Pulmonary artery endothelial cell (primary cell): ENCODE measurements at places on chromosomes 11 and 22.

DNA sequence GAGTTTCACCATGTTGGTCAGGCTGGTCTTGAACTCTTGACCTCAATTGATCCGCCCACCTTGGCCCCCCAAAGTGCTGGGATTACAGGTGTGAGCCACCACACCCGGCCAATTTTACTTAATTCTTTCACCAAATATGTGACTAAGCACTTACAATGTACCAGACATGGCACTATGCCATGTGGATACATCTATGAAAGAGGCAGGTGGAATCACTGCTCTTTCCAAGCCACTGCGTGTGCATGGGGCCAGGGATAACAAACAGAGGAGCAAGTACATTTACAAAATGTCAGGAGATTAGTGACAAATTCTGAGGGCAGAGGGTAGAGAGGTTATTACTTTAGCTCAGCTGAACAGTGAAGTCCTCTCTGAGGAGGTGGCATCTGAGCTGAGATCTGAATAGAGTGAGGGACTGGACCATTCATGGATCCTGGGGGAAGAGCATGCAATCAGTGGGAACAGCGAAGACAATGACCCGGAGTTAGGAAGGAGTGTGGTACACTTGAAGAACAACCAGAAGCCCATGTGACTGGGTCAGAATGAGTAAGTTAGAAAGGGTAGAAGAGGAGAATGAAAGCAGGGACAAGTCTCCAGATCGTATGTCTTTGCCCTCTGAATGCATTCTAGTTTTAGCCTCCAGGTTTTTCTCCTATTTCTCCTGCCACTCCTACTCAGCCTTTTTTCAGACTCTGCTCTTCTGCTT is 38.3 kb upstream of the GRAMD1B start:
- no peak for DNase-seq

DNA sequence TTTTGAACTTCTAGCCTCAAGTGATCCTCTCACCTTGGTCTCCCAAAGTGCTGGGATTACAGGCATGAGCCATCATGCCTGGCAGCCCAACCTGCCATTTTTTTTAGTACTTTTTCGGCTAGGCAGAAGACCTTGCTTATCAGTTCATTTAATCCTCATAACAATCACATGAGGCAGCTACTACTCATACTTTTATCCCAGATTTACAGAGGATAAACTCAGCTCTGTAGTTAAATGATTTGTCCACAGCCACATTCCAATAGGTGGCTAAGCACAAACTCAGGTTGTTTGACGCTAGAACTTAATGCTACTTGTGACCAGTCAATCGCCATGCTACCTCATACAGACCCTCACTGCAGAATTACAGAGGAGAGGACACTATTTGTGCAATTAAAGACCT is 28.1 kb downstream of the SBF2 start:
- no peak for DNase-seq

DNA sequence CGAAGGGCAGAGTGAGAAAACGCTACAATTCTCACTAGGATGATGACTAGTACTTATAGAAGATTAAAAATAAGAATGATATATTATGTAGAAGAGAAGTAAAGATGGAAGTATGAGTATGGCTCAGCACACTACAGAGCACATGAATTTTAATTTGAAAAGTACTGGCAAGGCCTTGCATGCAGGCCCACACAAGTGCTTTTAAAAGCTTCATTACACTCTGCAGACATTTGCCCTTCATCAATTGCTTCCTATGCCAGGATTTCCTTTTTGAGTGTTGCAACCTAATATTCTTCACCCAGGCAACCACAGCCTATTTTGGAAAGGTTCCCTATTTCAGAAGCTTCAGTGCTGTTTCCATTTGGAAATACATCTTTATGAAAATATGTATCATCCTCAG is 81.1 kb downstream of the LARGE2 start:
- no peak for DNase-seq

- no peak for DNase-seq
These were observed 9.1 kb downstream of the GRAMD4 start for GRCh38 chr22:46629291-46629690.

- DNase-seq: peak; percentile 39
These were observed 22.7 kb upstream of the GRAMD1B start for GRCh38 chr11:123407130-123407995.

DNA sequence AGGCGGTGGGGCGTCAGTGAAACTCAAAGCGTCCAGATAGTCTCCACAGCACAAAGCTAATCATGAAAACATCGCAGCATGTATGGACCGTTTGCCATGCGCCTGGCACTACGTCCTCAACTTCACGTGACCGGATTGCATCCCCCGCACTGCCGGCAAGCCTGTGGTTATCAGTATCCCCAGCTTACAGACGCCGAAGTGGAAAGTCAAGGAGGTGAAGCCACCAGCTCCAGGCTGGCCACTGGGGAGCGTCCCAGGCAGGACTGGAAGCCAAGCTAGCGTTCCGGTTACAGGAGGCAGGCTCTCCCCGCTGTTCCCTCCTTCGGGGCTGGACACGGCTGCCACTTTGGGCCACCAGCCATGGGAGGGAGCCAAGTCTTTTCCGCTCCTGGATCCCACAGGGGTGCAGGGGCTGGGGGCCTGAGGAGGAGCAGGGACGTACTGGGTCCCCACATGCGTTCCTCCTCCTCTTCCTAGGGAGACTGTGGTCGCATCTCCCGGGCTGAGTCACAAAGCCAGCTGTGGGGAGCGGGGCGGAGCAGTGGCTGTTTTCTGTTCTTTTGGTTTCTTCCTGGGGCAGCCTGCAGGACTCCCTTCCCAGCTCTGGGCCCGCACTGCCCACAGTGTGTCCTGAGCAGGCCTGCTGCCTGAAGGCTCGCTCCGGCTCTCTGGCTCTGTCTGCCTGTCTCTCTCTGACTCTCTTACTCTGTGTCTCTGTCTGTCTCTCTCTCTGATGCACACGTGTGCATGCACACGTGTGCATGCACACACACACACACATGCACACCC is 4.3 kb upstream of the OSBPL5 start:
- no peak for DNase-seq

DNA sequence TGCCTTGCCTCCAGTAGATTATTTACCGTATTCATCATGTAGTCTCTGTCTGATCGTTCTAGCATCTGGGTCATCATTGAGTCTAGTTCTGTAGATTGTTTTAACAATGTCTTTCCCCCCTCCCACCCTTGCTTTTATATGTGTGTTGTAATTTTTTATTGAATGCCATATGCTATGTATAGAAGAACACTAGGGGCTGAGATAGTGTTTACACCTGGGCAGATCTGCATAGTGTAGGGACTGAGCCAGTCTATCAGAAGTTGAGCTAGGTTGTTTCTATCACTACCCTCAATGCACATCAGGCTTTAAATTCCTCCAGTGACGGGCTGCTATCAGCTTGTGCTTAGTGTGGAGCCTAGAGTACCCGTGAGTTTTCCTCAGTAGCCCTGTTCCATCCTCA is 61.6 kb downstream of the KREMEN1 start:
- DNase-seq: no peak

- DNase-seq: no peak
These were observed 21.5 kb upstream of the EMID1 start for GRCh38 chr22:29183971-29184848.

DNA sequence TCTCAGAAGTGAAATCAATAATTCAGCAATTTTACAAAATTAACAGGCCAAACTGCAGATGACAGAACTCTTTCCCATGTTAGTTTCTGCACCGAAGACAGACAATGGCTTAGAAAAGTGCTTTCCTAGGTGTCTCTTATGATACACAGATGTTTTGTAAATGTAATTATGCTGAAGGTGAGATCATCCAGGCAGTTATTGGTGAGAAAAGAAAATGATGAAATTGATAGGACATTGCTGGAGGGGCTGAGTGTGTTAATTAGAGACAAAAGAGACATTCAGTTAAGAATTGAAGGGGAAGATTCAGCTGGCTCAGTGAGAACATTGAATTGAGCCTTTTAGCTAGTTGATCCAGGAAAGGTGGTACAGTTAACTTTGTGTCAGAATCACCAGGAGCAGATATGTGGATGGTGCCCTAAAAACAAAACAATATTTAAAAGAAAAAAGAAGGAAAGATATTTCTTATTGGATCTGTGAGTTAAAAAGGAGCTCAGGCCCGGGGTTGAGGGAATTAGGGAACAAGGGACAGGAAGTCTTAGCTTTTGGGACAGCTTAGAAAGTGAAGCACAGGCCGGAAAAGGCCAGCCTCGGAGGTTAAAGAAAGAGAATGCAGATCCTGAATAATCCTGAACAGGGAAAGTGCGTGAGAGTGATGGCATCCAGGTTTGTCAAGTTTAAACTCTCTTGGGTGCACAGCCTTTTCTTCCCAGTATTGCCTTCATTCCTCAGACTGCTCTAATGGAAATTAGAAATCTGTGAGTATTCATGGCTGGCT is 16.9 kb downstream of the ARHGAP42 start:
- DNase-seq: no peak

GRCh38 chr11:22901603-22902002 is 41.3 kb upstream of the CCDC179 start:
- DNase-seq: no peak

GRCh38 chr22:24053481-24054226 is 42.5 kb downstream of the CABIN1 start:
- DNase-seq: no peak

GRCh38 chr22:44730490-44731356 is 21.7 kb upstream of the ARHGAP8 start:
- DNase-seq: no peak

- no peak for DNase-seq
These were observed 11.5 kb upstream of the NEAT1 start for GRCh38 chr11:65410936-65411680.

GRCh38 chr11:34755671-34756070 is 134.8 kb downstream of the EHF start:
- DNase-seq: no peak

DNA sequence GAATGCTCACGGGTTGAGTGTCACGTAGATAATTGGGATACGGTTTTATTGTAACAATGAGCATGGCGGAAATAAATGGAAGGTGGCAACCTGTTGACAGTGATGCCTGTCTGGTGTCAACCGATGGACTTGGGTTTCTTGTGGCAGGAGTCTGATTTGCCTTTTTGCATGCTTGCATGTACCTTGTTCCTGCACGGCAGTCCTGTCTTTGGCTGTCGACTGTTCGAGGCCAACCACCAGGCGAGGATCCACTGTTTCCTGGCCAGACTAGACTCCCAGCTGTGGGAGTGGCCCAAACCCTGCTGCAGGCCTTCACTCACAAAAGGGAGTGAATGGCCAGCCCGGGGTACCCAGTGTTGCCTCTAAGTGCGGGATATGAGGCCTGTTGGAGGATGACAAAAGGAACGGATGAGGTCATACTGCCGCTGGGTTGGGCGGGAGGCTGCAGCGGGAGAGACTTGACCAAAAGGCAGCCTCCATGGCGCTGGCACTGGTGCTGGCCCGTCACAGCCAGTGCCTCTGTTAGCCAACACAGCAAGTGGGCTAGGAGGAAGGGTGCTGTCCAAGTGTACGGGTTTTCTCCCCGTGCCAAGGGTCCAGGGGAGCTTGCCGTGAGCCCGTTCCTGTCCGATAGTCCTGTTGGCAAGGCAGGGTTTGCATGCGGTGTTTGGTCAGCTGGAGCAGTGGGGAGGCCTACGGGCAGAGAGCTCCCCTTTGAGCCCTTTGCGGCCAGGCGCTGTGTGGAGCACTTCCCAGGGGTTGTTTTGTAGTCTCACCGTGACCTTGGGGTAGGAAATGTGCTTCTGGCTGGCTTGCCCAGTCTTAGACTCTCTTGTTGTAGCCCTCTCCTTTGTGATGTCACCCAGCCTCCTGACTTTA is 974 bp downstream of the DGCR8 start:
- DNase-seq: peak; percentile 19

- no peak for DNase-seq
These were observed 9.5 kb upstream of the ADA2 start for GRCh38 chr22:17228725-17229126.

- DNase-seq: no peak
These were observed 1.6 kb upstream of the TFIP11 start for GRCh38 chr22:26513838-26514237.

- DNase-seq: no peak
These were observed 78.2 kb downstream of the FAM76B start for GRCh38 chr11:95711162-95711944.

GRCh38 chr11:45098929-45099328 is 47.5 kb upstream of the PRDM11 start:
- no peak for DNase-seq

DNA sequence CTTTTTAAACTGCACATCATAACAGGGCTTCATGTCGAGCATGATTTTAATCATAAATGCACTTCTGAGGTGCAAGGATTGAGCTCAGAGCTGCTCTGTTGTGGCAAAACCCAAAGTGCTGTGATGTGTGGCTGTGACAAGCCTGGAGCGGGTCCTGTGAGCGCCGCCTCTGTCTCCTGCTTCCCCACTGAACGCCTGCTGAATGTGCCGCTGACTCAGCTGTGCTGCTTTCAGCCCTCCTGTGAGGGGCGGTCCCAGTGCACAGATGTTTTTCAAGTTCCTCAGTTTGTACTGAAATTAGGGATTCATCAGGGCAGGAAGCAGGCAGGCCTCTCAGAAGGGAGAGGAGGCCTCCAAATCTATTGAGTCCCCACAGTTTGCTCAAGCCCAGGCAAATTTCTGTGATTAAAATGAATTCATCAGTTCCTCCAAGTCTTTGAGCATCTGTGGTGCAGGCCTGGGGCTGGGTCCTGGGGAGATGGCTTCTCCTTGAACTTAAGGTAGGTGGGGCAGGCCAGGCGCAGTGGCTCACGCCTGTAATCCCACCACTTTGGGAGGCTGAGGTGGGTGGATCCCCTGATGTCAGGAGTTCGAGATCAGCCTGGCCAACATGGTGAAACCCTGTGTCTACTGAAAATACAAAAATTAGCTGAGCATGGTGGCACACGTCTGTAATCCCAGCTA is 3.0 kb upstream of the GTSE1 start:
- DNase-seq: no peak

- peak; percentile 84 for DNase-seq
These were observed 1.7 kb upstream of the DDX6 start for GRCh38 chr11:118792570-118793124.

GRCh38 chr22:27840436-27840835 is 38.9 kb upstream of the MN1 start:
- DNase-seq: no peak

DNA sequence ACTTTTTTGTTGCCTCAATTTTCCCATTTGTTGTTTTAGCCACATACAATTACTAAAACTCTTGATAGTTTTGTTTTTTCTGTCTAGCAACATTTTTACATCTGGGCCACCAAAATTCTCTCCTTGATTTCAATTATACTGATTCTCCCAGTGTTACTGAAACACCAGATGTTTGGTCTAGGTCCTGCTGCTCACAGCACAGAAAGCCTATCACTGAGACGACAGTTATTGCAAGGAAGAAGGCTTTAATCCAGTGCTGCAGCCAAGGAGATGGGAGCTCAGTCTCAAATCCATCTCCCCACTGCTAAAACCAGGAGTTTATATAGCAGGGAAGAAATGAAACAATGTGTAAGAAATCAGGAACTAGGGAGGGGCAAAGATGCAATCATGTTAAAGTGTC is 837.7 kb upstream of the CNTN5 start:
- no peak for DNase-seq
